ENCODE measurements at places on chromosomes 12 and 14. TPM values are rescaled to one million over a fixed set of nuclear protein-coding genes. Genes with fewer than 3 reads are reported as not detected.

OTOGL gene
- 1.5 TPM for total RNA-seq

IL22 gene
- total RNA-seq, result not detected

LDHB gene
- total RNA-seq, result 541 TPM

MANSC4 gene
- total RNA-seq, result not detected

RNF212B gene
- not detected for total RNA-seq

AQP2 gene
- total RNA-seq, result not detected

CPNE6 gene
- not detected for total RNA-seq

NOS1 gene
- not detected for total RNA-seq

NPFF gene
- total RNA-seq, result not detected

GUCY2C gene
- not detected for total RNA-seq

DBX2 gene
- total RNA-seq, result not detected

HOXC5 gene
- total RNA-seq, result not detected

CISTR gene
- total RNA-seq, result not detected

KLRK1 gene
- not detected for total RNA-seq

ART4 gene
- total RNA-seq, result 23.8 TPM

INF2 gene
- total RNA-seq, result 80.2 TPM

KRT71 gene
- not detected for total RNA-seq

HRK gene
- not detected for total RNA-seq

SLCO1B3 gene
- total RNA-seq, result not detected

SMOC1 gene
- 3.3 TPM for total RNA-seq

SERPINA9 gene
- total RNA-seq, result not detected

GLT8D2 gene
- 0.76 TPM for total RNA-seq

CLEC1A gene
- total RNA-seq, result 38.3 TPM

Data from vein endothelial cell (primary cell).